Subcutaneous preadipocyte (primary cell): ENCODE measurements at places on chromosomes 7 and 10. TPM values are rescaled to one million over a fixed set of nuclear protein-coding genes. Genes with fewer than 3 reads are reported as not detected.

Gene VAX1
- not detected in 2 replicates for total RNA-seq

Gene CYP26C1
- total RNA-seq = under 0.01 TPM in 2 replicates

Gene DLX5
- not detected in 2 replicates for total RNA-seq

Gene TAS2R60
- total RNA-seq = not detected in 2 replicates

Gene WDR86
- 0.78 and 1.8 TPM in 2 replicates for total RNA-seq

Gene HABP2
- not detected in 2 replicates for total RNA-seq
